ENCODE measurements at places on chromosomes 13 and 19.

DNA sequence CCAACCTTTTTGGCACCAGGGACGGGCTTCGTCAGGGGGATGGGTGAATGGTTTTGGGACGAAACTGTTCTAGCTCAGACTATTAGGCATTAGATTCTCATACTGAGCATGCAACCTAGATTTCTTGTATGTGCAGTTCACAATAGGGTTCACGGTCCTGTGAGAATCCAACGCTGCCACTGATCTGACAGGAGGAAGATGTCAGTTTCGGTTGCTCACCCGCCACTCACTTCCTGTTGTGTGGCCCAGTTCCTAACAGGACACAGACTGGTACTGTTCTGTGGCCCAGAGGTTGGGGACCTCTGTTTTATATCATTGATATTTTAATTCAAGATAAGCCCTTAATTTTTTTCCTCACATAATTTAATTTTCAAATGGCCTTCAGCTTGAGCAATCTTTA is 26.7 kb upstream of the TDRD3 start:
- DNase-seq = no peak

DNA sequence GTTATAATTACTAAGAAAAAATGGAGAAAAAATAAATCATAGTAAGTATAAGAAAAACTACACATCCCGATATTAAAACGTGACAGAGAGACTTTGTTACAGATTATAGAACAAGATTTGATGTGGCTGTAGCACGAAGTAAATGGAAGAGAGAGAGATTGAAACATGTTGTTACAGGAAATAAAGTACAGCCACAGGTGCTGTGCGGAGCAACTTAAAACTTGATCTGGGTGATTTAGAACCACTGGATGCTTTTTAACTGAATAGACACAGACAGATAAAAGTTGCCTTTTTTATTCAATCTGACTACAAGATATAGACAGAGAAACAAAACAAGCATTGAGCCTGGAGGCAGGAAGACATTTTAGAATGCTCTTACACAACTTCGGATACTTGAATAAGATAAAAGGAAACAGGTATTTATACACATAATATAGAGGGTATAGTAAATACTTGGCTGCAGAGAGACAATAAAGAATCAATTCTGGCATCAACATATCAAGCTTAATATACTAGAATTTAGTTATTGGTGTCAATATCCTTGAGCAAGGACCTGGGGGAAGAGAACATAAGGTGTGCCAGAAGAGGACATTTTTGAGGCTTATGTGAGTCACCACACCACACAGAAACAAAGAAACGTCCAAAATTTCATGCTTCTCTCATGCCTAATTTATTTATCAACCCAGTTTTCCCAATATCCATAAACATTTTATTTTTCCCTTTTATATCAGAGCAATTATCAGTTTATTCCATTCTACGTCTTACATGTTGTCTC is 548.5 kb downstream of the SLITRK1 start:
- no peak for DNase-seq

DNA sequence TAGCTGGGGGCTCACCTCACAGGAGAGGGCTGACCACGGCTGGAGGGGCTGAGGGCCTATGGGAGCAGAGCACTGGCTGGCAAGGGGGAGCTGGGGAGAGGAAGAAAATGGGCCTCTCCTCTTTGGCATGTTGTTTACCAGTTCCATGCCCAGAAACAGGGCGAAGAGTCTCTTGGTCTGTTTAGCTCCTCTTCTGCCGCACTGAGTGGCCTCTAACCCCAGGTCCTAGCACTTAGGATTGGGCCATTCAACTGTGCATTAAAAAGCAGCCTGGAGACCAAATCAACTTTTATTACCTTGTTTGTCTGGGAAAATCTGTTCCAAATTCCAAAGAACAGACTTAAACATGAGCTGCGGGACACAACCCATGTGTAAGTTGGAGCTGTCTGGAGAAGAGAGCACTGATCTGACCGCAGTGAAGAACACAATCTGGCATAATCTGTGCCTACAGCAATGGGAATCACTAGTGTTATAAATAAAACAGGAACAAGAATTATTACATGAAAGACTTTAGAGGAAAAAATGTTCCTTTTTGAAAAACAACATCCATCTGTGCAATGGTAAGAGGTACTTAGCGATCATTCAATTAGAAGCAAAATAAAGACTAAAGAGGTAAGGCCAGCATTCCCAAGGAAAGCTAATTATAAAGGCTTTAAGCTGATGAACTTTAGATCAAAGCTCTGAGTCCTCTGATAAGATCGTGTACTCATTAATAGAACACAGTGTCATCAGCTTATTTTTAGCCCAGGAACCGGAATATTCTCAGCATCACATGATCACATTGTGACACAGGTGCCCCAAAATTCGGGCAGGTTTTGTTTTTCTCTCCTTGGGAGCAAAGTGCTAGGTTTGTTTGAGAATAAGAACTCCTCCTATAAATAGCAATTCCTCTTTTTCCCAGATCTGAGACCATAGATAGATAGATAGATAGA is 243.2 kb downstream of the COL4A1 start:
- DNase-seq = no peak

DNA sequence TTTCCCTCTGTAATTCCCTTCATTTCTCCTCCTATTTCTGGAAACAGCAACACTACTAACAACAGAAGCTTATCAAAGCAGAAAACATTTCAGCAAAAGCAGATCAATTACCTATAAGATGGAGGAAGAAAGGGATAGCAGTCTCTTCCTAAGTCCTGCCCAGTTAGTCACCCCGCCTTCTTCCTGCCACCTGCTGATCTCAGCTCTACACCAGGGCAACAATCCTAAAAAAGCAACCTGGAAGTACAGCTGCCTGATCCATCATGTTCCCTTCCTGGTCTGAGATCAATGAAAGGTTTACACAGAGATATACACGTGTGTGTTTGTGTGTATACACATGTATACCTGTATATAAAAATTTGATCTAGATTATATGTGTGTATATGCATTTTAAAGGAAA is 59.4 kb downstream of the TSC22D1 start:
- no peak for DNase-seq

- DNase-seq = peak; percentile 95
These were observed 552 bp upstream of the GRWD1 start for GRCh38 chr19:48445256-48445605.

DNA sequence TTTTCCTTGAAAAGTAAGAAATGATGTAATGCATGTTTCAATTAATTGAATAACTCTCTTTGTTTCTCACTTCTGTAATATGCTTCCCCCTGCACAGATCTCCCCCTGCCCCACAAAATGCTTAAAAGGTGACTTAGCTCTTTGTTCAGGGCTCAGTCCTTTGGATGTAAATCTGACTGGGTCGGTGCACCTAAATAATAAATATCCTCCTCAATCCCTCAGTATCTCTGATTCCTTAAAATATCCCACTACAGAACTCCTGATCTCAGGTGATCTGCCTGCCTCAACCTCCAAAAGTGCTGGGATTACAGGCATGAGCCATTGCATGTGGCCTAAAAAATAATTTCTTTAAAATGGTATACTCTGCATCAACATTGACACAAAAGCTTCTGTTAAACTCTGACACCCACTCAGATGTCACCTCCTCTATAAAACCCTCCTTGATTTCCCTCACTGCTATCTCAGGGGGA is 107.0 kb downstream of the ZNF429 start:
- DNase-seq = no peak

- peak; percentile 20 for DNase-seq
These were observed 8.6 kb downstream of the RFPL4AL1 start for GRCh38 chr19:55777528-55777927.

GRCh38 chr19:37127999-37128820 is 44.3 kb downstream of the ZNF585A start:
- no peak for DNase-seq

DNA sequence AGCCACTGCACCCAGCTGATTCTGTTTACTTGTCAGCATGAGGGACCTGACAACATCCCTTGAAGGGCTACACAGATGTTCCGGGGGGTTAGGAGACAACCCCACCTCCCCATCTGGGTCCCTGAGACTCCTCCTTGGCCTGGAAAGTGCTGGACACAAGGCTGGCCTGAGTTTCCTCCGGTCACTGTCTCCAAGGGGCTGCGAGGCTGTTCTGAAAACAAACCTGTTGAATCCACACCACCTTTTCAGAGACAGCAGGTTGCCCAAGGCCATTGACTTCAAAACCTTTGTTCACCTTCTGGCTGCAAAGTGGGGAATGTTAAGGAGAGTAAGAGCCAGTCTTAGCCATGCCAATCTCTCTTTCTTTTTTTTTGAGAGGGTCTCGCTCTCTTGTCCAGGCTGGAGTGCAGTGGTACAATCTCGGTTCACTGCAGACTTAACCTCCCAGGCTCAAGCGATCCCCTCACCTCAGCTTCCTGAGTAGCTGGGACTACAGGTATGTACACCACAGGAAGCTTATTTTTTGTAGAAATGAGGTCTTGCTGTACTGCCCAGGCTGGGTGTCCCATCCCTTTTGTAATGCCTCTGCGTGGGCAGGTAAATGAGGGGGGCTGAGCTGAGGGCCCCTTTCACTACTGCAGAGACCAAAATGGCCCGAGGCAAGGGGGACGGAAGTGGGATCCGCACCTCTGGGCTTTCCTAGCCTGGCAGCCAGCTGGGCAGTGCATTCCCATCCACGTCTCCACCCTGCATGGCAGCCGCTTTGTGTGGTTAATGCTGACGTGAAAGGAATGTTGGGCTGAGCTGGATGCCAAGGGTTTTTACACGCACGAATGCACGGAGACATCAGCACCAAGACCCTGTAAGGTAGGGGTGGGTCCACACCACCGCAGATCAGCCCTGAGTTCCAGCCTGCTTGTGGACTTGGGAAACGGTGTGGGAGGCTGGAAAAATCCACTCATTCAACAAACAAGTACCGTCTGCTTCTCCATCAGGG is 1.9 kb upstream of the ZNF628 start:
- no peak for DNase-seq

Data from erythroblast (primary cell).